ENCODE measurements at places on chromosomes 4 and X.

DNA sequence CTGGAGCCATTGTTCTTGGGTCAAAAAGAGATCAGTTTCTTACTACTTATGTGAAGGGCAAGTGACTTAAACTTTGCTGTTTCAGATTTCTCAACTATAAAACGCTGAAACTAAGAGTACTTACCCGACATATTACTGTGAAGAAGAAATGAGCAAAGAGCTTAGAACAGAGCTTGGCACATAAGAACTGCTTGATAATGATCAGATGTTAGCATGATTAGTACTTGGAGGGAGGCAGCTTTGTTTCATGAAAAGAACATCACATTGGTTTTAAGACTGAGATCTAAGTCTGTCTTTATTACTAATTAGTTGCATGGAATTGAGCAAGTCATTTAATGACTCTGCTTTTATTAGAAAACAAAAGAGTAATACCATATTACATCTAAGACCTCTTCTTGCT lies 169.1 kb downstream of the ARHGAP24 start:
- DNase-seq: no peak

- no peak for DNase-seq
Observed at GRCh38 chr4:107363125-107363524, 327.0 kb upstream of the DKK2 start.

DNA sequence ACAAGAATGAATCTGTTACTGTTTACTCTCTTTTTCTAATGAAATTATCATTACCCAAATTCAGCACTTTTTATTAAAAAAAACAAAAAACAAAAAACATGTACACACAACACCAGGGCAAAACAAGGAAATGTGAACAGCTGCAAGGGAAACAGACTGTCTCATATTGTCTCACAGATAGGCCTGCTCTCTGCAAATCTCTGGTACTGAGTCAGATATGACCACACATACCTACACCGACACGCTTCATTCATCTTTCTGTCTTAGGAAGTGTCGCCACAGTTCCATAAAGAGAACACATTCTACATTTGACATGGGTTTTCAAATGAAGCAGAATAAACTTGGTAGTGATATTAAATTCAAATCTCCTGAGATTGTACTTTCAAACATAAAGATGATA lies 92.2 kb upstream of the GPR34 start:
- DNase-seq: peak; percentile 47

GRCh38 chr4:90099812-90100211 lies 27.4 kb upstream of the CCSER1 start:
- DNase-seq: peak; percentile 18

DNA sequence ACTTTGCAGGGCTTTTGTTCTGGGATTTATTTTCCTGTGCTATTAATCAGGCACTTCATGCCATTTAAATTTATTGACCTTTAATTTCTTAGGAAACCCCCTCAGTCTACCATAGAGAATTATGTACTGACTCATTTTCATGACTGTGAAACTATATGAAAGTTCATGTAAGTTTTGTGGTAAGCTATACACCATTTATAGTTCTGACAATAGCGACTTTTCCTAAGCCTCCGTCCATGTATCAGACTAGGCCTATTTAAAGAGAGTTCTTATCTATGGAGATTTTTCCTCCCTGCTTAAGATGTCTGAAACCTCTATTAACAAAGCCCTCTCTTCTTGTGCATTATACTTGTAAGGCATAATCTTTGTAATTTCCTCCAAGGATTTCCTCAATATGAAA lies 111.6 kb downstream of the AFF2 start:
- no peak for DNase-seq

GRCh38 chr4:148782284-148782683 lies 340.1 kb upstream of the NR3C2 start:
- DNase-seq: no peak

GRCh38 chrX:134935276-134935675 lies 55.5 kb upstream of the SMIM10 start:
- DNase-seq: no peak

GRCh38 chr4:66949419-66949818 lies 595.9 kb downstream of the CENPC start:
- no peak for DNase-seq

DNA sequence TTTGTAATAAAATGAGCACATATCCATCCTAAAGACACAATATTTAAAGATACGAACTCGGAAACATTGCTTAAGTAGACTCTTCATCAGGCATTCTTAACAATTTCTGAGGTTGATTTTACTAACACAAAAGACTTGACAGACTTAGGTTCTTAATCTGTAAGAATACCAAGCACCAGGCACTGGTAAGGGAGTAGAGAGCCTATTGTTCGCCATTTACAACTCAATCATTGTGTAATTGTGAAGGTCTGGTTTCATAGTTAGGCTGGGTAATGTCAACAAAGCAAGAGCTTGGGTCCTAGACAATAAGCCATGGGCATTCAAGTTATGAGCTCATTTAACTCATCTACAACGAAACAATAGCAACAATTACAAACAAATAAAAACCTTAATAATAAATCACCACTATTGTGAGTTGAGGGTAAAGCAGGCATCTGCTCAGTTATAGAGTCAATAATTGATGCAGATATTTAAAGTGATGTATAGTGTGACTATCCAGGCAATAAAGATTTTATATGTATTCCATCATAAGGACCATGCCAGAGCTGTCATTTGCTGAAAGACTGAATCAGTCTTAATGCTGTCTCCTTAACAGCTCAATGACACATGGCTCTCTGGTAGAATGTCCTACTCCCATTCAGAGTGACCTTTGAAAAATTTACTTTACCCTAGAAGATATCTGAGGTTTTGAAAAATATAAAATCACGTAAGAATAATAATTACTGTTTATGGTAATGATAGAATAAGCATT lies 664.0 kb upstream of the PCDH7 start:
- no peak for DNase-seq

- DNase-seq: no peak
Observed at GRCh38 chr4:182679533-182679932, 237.7 kb downstream of the DCTD start.

GRCh38 chr4:42151568-42152506 lies 618 bp downstream of the BEND4 start:
- DNase-seq: no peak

DNA sequence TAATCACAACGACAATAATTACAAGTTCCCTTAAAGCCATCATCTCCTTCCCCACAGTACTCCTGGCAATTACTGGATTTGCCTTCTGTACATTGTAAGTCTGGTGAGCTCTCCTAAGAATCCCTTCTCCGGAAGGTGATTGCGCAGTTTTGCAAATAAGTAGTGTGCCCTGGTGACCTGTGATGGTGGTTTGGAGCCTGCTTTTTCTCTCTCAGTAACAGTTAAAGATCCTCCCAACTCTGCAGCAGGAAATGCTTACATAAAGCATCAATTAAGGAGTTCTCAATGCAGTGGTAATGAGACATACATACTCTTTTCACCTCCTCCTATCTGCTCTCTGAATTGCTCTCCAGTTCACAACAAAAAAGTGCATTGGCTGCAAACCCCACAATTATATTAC lies 159.7 kb downstream of the SH2D1A start:
- DNase-seq: no peak

- no peak for DNase-seq
Observed at GRCh38 chr4:161003418-161004057, 1160.3 kb downstream of the FSTL5 start.

- no peak for DNase-seq
Observed at GRCh38 chrX:69089203-69089602, 76.0 kb downstream of the PJA1 start.

DNA sequence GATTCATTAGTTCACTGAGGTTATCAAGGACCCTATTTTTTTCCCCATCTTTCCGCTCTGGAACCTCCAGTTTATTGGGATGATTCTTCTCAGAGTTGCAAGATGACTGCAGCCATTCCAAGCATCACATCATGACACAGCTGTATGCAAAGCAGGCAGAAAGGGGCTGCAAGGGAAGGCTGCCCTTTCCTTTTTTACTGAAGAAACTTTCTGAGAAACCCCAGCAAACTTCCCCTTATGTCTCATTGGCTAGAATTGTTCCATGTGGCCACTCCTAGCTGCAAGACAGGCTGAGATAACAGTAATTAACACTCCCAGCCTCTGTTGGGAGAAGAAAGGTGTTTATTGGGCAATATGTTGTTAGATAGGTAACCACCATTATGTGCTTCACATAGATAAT lies 102.6 kb downstream of the SATL1 start:
- no peak for DNase-seq

DNA sequence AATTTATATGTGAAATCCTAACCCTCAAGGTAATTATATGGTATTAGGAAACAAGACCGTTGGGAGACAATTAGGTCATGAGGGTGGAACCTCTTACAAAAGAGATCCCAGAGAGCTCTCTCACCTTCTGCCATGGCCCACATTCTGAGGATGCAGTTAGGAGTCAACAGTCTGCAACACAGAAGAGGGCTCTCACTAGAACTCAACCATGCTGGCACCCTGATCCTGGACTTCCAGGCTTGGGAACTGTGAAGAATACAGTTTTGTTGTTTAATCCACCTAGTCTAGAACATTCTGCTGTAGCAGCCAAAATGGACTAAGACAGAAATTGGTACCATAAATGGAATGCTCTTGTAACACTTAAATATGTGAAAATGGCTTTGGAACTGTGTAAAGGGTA lies 278.8 kb upstream of the GALNTL6 start:
- no peak for DNase-seq

DNA sequence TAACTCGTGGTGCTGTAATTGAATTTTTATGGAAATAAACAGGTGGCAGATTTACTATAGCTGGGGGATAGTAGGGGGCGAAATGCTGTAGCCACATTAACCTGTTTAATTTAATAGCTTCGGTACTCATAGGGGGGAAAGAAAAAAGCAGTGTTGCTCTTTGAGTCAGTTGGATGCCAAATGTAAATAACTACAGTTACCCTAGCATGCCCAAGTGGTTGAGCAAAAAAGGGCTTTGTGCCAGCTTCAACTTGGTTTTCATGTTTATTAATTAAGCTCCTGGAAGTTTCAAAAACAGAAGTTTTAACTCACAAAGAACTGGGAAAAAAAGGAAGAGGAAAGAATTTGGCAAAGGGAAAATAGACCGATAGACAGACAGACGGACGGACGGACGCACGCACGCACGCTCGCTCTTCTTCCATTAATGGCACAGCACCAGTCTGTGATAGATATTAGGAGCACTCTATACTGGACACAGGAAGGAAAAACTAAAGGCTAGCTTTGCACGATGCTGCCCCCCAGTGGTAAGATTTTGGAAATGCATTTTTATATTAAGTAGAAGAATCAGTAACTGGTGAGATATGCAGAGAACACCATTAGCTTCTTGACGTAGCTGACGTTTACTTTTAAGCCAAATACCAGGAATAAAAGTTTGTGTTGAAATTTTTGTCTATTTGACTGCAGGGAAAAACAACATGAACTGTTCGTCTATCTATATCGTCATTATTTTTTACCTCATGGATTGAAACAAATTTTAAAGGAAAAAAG lies 151.8 kb downstream of the SLC7A11 start:
- peak; percentile 78 for DNase-seq

DNA sequence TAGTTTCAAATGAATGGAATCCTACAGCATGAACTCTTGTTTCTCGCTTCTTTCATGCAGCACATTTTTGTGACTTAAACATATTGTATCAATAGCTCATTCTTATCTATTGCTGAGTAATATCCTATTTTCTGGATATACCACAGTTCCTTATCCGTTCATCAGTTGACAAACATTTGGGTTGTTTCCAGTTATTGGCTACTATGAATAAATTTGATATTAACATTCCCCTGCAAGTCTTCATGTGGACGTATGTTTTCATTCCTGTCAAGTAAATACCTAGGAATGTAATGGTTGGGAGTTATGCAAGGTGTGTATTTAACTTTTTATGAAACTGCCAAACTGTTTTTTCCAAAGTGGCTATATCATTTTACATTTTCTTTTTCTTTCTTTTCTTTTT lies 114.0 kb upstream of the SH3RF1 start:
- DNase-seq: peak; percentile 14

DNA sequence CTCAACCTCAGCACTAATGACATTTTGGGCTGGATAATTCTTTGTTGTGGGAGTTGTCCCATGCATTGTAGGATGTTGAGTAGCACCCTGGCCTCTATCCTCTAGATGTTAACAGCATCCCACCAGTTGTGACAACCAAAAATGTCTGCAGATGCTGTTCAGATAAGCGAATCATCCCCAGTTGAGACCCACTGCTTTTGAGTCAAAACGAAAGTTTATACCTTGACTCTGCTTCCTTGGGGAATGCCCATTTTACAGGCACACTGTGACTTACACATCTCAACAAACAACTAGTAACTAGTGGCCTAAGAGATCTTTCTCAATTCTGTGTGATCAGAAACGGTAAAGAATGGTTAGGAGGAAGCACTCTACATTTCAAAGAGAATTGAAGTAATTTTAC lies 37.0 kb downstream of the SEPSECS start:
- no peak for DNase-seq

- DNase-seq: peak; percentile 1
Observed at GRCh38 chrX:32137525-32137924, 1065.7 kb upstream of the FTHL17 start.

DNA sequence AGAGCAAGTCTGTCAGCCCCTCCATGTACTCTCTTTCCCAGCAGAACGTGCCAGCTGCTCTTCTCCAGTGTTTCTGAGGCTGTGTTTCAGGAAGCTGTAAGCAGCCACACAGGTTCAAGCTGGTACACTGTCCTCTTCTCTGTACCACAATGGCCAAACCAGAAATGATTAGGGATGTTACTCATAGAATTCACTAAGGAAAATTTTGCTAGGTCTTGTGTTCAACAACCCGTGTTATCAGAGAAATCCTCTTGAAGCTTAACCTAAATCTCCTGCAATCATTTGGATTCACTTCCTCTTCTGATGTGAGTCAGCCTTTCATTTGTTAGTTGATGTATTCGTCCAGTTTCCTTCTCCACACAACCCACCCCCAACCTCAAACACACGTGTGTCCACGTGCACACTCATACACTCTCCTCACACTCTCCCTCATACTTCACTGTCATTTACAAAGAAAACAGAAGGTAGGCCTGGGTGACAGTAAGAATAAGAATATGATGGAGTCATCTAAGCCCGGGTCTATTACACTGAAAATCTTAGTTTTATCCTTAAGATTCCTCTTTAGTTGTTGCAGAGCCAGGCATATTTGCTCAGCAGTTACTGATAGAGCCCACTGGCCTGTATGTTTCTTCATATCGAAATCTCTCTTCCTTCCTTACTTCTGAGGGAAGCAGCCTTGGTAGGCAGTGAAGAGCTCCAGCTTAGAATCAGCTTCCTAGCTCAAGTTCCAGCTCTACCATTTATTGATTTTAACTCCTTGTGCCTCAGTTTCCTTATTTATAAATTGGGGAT lies 63.4 kb downstream of the DCUN1D4 start:
- peak; percentile 41 for DNase-seq

DNA sequence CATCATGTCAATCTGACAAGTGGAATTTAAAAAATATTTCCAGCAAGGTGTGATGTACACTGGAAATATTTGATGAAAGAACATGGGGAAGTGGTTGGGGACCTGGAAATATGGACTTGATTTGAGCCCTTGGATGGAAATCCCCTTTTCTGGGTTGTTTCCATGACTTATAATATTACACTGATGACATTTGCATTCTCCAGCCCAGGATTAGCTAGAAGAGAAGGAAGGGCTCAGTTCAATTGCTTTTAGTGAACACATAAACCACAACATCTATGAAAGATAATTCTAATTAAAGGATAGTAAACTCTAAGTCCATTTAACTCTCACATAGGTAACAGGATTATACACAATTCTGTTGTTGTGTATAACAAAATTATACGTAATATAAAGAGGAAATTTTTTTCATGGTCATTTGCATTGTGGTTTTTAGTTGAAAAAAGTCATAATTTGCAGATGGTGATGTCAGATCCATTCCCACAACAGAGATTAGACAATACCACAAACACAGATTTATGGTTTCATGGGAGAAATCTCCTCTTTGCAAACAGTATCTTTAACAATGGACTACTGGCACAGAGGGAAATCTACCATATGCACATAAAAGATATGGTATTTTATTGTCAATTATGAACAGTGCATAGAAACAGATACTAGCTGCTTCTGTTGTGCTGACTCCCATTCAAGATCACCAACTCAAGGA lies 126.5 kb downstream of the DKK2 start:
- DNase-seq: no peak

Measured in iris pigment epithelial cell (primary cell).